CD4-positive, alpha-beta T cell treated with Interleukin-15 for 1 hour (primary cell): ENCODE measurements at places on chromosomes 7 and 10.

DNA sequence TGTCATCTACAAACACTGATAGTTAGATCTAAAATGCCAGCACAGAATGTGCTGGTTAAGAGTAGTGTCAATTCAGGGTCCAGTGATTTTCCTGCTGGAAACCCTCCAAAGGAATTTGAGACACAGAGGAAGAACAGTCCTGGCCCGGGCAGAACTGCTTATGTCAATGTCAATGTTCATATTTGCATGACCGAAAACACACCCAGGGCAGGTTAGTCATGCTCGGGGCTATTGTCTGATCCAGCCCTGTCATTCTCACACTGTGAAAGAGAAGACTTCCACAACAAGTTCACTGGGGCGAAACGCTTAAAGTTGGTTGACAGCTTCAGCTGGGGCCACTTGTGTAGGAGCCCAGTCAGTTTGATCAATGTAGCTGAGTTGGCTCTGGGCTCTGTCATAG, 139.3 kb downstream of the C1GALT1 start:
- DNase-seq: no peak

DNA sequence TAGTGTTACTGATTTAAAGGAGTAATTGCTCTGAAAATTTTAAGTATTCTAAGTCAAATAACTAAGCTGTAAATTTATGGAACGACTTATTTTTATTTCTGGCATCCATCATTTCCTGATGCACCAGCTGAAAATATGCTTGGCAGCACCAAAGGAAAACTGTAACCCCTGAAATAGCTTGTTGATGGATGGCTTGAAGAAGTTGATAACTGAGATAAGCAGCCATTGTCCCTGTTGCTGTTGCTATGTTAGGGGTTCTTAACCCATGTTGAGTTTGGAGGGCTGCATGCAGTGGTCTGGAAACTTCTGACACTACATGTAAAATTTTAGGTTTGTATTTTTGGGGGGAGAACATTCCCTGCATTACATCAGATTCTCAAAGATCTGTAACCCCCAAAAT, 30.6 kb downstream of the RPA3 start:
- DNase-seq: no peak

DNA sequence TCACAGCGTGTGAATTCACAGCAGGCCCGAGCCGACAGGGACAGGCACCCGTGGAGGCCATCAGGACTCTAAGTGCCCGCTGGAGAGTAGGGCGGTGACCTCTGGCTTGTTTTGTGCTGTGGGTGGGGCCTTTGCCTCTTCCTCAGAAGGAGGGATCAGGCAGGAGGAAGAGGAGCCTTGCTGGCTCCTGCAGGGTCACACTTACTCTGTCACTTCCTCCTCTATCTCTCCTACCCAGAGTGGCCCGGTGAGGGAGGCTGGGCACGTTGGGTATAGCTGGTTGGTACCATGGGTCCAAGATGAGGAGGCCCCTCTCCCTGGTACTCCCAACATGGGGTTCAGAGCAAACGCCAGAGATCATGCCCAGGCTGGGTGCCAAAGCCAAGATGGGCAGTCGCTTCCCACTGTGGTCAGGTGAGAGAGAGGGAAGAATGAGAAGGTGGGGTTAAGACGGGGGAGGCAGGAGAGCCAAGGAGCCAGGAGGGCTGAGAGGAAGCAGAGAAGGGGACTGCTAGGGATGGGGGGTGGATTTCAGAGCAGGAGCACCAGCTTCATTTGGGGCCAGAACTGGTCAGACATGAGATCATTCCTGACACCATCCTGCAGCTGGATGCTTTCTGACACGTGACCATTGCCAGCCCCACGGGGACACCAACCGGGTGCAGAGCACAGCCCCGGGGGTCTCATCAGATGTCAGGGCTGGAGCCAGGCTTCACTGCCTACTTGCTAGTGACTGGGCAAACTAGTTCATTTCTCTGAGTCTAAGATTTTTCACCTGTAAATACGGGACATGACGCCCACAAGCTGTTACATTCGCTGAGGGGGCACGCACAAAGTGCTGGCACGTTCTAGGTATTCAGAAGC, 54.8 kb upstream of the CACUL1 start:
- DNase-seq: no peak

- DNase-seq: no peak
These were observed 455.6 kb upstream of the FOXK1 start for GRCh38 chr7:4226524-4226882.

DNA sequence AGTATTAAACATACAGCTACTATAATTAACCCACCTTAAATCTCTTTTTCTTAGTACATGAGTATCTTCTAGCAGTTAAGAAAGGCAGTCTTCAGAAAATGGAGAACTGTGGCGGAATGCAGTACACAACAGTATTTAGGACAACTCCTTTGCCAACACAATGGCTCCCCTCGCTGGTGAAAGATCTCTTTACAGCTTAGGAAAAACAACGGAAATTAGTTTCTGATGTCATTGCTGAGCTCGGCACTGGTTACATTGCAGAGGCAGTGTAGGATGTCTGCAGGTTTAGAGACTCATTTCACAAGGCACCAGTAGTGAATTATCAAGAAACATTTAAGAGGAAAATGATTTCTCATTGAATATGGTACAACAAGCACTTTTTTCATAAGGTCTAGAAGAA, 43.4 kb downstream of the GLRX3 start:
- DNase-seq: no peak
